ENCODE measurements at places on chromosomes 1 and 21.
A peak's percentile ranks its signal among the peaks of the same experiment; 100 is the strongest.

DNA sequence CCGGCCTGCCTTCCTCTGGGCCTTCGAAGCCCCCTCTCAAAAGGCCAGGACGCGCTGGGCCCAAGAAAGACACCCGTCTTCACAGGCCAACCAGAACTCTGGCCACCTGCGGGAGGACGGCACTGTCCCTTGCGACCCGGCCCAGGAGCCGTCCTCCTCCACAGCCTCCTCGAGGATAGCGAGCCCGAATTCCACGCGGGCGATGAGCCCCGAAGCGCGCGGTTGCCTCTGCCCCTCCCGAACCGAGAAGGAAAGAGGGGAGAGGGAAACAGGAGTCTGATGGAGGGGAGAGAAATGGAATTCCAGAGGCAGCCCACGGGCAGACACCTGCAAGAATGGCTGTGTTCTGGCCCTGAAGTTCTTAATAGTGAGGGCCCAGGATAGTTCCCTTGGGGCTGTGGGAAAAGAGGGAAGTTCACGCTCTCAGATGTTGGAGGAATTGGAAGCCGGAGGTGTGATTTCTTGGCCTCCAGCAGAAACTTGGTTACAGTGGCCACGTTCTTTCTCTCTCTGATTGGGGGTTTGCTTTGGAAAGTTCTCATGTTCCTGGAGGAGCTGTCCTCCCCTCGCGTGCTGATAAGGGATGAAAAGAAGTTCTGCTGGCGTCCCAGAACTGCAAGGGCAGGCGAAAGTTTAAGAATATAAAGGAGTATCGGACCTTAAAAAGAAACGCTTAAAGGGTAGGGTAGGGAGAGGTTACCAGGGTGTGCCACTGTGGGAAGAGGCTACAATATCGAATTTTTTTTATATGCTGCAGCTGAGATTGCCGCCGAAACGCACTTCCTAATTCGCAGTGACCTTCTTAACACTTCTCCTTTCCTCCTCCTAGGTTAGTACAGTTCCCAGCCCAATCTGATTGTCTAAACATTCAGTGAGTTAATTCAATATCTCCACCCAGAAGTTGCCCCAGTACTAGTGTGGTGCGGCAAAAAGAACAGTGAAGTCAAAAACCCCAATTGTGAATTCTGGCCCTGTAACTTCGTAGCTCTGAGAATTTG lies 5.8 kb upstream of the SLC44A5 start:
- no peaks in the 10 kb centered on the region for H3K36me3 ChIP-seq
- peaks cover 20% of the 10 kb centered on the region for H3K4me1 ChIP-seq
- H3K27me3 ChIP-seq = peaks cover 5% of the 10 kb centered on the region
- no peak overlapping the region for H3K4me3 ChIP-seq

DNA sequence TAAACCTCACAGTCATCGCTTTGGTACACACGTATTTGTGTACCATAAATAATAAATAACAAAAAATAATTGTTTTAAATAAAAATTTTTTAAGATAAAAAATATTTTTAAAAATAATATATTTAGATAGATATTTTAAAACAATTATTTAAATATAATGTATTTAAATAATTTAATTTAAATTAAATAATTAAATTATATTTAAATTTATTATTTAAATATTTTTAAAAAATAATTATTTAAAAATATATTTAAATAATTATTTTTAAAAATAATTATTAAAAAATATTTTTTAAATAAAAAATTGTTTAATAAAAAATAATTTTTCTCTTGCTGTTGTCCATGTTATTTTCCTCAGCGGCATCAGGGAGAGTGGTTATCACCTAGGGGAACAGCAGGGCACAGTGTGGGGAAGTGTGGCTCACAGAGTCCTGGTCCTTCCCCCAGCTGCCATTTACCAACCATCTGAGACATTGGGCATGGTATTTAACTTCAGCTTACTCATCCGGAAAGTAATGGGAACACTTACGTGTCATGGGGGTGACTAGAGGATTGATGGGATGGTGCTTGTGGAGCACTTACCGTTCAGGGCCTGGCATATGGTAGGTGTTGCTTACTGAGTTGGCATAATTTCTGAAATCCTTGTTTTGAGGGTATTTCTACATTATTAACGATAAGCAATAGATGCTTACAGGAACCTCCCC lies 92.9 kb upstream of the TSPAN2 start:
- H3K4me1 ChIP-seq = peaks cover 3% of the 10 kb centered on the region
- no peak overlapping the region for H3K27ac ChIP-seq
- DNase-seq = no peak
- H3K36me3 ChIP-seq = no peaks in the 10 kb centered on the region
- no peaks in the 10 kb centered on the region for H3K27me3 ChIP-seq

GRCh38 chr1:2376261-2376741 lies 15.1 kb downstream of the MORN1 start:
- no peaks in the 10 kb centered on the region for H3K36me3 ChIP-seq
- no peaks in the 10 kb centered on the region for H3K4me1 ChIP-seq
- no peak for DNase-seq
- H3K27ac ChIP-seq = no peak overlapping the region

GRCh38 chr21:30206551-30207251 lies 9.2 kb downstream of the CLDN8 start:
- no peaks in the 10 kb centered on the region for H3K4me1 ChIP-seq
- no peak overlapping the region for H3K4me3 ChIP-seq
- no peak overlapping the region for H3K27ac ChIP-seq
- DNase-seq = no peak
- H3K36me3 ChIP-seq = no peaks in the 10 kb centered on the region

- H3K27ac ChIP-seq = no peak overlapping the region
- no peaks in the 10 kb centered on the region for H3K27me3 ChIP-seq
- no peaks in the 10 kb centered on the region for H3K4me1 ChIP-seq
- H3K36me3 ChIP-seq = no peaks in the 10 kb centered on the region
These were observed 39.9 kb downstream of the ENAH start for GRCh38 chr1:225613006-225613405.

DNA sequence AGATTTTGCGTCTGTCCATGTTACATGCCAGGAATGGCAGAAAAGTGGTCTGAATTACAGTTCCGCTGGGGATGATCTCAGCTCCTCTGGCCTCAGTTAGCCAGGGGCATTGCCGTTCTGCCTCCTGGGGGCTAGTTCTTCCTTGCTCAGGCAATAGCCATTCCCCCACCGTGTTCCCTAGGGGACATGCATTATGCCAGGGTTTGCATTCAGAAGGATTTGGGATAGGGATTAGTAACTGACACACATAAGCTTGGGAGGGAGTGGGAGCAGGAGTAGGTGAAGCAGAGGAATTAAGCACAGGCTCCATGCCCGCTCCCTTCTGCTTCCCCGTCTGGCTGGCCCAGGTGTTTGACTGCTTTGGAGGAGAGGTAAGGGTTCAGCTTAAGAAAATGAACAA lies 12.7 kb downstream of the LRRC71 start:
- peaks cover 28% of the 10 kb centered on the region for H3K36me3 ChIP-seq
- no peak for DNase-seq
- H3K27ac ChIP-seq = no peak overlapping the region
- no peaks in the 10 kb centered on the region for H3K4me1 ChIP-seq

GRCh38 chr1:112399456-112399855 lies 3.4 kb downstream of the CTTNBP2NL start:
- no peaks in the 10 kb centered on the region for H3K4me1 ChIP-seq
- no peak overlapping the region for H3K27ac ChIP-seq
- DNase-seq = no peak
- no peaks in the 10 kb centered on the region for H3K36me3 ChIP-seq
- H3K27me3 ChIP-seq = no peaks in the 10 kb centered on the region

DNA sequence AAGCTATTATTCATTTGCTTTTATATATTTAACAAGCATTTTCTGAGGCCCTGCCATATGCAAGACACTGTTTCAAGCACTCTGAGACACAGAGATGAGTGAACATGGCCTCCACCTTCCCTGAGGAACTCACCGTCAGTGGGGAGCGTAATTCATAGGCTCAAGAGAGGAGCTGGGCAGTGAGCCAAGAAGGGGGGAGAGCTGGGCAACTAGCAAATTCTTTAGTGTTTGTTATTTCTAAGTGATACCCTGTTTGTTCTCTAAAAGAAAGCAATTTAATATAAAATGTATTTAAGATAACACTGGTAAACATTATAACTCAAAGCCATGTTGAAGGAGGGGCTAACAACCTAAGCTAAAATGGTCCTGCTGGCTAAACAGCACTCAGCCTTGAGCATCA lies 119.2 kb upstream of the NGF start:
- no peak overlapping the region for H3K4me3 ChIP-seq
- H3K4me1 ChIP-seq = no peaks in the 10 kb centered on the region
- no peaks in the 10 kb centered on the region for H3K36me3 ChIP-seq
- no peaks in the 10 kb centered on the region for H3K27me3 ChIP-seq
- no peak overlapping the region for H3K27ac ChIP-seq

- H3K4me3 ChIP-seq = no peak overlapping the region
- no peaks in the 10 kb centered on the region for H3K36me3 ChIP-seq
- no peak for DNase-seq
These were observed 98.8 kb downstream of the RHOU start for GRCh38 chr1:228833911-228834688.

- no peaks in the 10 kb centered on the region for H3K36me3 ChIP-seq
- H3K27ac ChIP-seq = no peak overlapping the region
- H3K4me1 ChIP-seq = no peaks in the 10 kb centered on the region
- H3K4me3 ChIP-seq = no peak overlapping the region
These were observed 115.4 kb downstream of the DMRTB1 start for GRCh38 chr1:53574621-53575020.

DNA sequence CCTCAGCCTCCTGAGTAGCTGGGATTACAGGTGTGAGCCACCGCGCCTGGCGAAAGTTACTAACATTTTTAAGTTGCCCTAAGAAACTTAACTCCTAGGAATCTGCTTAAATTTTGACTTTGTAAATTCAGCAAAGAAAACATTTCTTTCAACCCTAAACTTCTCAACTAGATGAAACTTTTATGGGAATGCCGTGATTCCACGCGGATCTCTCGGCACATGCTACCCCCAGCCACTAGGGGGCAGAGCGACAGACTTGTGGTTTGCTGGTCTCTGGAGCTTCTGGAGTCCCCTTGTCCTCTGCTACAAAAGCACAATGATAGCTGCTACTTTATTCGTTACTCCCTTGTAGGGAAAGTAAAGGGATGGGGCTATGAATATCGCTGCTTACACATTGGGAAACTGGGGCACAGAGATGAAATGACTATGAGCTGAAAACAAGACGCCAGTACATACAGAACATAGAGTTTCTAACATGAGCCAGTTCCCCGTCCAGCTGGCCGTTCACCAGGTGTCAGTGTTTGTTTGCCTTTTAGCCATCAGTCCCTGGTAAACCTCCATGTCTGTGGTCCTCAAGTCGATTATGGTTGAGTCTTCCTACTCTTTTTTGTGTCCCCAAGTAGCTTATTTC lies 114.7 kb downstream of the PBX1 start:
- H3K4me3 ChIP-seq = no peak overlapping the region
- H3K36me3 ChIP-seq = no peaks in the 10 kb centered on the region
- peak; percentile 38 for DNase-seq
- no peaks in the 10 kb centered on the region for H3K27me3 ChIP-seq
- H3K27ac ChIP-seq = no peak overlapping the region
